Right ventricle myocardium inferior (tissue), 1 donor: ENCODE measurements at places on chromosomes 1 and 21. TPM values are rescaled to one million over a fixed set of nuclear protein-coding genes. Genes with fewer than 3 reads are reported as not detected.

Gene HCN3
- 1.8 TPM for total RNA-seq

Gene FAM72C
- 0.14 TPM for total RNA-seq

Gene LSS
- total RNA-seq, result 61.0 TPM

Gene HOOK1
- 7.3 TPM for total RNA-seq

Gene MSH4
- 0.35 TPM for total RNA-seq

Gene LEFTY2
- 0.19 TPM for total RNA-seq

Gene UMODL1
- not detected for total RNA-seq

Gene REN
- not detected for total RNA-seq

DNA sequence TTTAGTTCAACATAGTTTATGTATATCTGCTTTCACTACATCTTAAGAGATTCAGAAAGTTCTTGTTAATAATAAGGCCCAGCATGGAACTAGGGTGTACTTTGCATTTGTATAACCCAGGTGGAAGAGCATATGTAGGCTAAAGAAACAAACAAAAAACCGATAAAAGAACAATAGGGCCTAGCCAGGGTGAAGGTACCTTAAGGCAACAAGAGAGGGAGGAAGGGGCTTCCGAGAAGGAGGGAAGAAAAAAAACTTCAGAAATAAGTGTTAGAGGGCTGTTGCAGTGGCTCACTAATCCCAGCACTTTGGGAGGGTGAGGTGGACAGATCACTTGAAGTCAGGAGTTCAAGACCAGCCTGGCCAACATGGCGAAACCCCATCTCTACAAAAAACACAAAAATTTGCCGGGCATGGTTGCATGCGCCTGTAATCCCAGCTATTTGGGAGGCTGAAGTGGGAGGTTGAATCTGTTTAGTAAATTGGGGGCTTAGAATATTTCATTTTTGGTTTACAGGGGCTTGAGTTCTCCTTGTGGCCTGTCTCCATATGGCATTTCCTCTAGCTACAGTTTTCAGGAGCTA, 4.7 kb upstream of the SPATA45 start:
- no peak for DNase-seq

DNA sequence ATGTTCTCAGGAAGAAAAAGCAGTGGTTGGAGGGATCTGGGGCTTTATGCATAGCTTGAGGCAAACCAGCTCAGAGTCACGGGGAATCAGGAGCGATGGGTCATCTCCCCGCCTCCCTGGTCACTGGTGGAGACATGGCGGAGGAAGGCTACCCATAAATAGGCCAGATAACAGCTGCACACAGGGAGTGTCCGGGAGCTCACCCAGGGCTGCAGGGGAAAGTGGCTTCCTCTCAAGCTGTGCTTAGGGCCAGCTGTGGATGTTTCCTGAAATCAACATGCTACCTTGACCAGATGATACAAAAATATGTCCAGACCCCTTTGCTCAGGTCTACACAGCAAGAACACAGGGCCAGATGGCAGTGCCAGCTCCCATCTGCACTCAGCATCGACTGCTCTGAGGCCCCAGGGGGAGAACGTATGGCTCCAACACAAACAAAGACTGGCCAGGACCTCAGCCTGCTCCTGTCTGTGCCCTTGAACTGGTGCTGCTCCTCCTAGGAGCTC, 27.1 kb upstream of the RERE start:
- DNase-seq, result no peak

DNA sequence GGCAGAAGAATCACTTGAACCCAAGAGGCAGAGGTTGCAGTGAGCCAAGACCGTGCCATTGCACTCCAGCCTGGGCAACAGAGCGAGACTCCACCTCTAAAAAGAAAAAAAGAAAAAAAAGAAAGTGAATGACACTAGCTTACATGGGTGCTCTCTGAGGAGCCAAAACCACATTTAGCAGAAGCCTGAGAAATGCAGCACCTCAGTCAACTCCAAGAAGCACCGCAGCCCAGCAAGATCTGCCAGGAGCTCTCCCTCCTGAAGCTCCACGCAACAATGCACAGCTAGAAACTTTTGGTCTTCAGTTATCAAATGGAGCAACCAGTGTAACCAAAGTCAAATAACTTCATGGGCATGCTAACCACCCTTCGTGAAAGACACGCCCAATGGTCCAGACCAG, 229.1 kb downstream of the SETD4 start:
- DNase-seq, result no peak

- DNase-seq, result no peak
Measured at GRCh38 chr1:209157546-209158249, 425.8 kb upstream of the CAMK1G start.

DNA sequence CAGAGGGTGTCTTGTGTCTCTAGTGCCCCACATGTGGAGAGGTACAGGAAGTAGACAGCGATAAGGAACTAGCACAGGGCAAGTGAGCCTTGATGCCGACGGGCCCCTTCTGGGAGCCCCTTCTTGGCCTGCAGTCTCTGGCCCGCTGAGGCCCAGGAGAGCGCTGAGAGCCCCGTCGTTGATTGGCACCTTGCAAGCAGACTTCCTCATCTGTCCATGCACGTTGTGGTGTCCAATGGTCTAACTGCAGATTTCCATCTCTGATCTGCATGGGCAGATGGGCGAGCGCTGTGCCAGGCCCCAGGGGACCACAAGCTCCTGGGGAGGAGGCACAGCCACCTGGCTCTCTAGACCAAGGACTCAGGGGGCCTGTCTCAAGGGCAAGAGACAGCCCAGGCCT, 32.4 kb downstream of the PLEKHA6 start:
- no peak for DNase-seq

- DNase-seq, result no peak
Measured at GRCh38 chr1:85404408-85404807, 60.6 kb downstream of the DDAH1 start.

DNA sequence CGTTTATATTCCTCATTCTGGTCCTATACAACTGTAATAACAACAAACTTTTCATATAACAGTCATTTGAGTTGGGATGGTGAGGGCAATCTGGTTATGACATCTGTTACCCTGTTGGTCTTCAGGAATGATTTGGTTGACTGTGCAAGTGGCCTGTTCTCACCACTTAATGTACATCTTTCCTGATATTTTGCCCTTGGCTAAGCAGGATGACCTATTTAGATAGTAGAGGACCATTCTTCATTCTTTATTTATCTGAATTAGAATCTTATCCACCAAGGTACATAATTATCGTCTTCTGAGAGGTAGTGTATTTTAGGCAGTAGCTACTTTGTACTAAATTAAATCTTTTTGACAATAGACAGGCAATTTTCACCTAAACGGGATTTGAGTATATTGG, 154.3 kb downstream of the DNM3 start:
- DNase-seq, result no peak

- DNase-seq, result no peak
Measured at GRCh38 chr1:219699870-219700269, 87.0 kb upstream of the ZC3H11B start.
